Gastrocnemius medialis (tissue), 4 donors: ENCODE measurements at places on chromosomes 3 and 15. TPM values are rescaled to one million over a fixed set of nuclear protein-coding genes. Genes with fewer than 3 reads are reported as not detected.

DNA sequence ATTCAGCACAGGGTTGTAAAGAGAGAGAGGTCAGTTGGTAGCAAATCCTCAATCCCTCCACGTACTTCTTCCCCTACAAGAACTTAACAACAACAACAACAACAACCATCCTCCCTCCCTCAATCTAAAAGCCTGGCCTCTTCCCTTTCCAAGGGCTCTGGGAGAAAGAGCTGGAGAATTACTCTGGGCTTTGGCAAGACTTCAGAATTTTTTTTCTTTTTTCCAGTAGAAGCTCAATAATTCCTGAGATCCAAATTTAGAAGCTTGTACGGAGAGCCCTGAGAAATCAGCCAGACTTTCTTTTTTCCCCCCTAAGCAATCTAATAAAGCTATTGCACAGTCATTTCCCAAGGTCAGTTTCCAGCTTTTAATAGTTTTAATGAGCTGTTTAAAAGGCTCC lies 95.8 kb upstream of the CACNA2D3 start:
- H3K36me3 ChIP-seq = no peaks in the 10 kb centered on the region
- no peak overlapping the region for H3K4me3 ChIP-seq
- DNase-seq = no peak
- no peak overlapping the region for H3K27ac ChIP-seq

SYNM gene
- 300 TPM for total RNA-seq

MOBP gene
- not detected for total RNA-seq

DNA sequence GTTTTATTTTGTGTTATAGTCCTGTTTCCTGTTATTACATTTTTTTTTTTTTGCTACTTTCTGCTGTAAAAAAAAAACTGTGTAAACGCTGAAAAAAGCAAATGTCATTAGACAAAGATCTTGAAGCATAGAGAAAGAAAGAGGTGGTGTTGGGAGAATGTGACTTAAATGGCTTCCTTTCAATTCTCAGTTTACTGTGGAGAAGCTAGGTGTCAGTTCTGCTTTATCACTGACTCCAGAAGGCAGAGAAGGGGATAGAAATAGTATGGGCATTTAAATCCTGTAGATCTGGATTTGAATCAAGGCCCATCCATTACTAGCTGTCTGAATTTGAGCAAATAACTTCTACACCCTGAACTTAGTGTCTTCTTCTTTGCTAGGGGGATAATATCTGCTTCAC lies 23.0 kb downstream of the PPM1L start:
- no peaks in the 10 kb centered on the region for H3K36me3 ChIP-seq
- H3K4me3 ChIP-seq = no peak overlapping the region
- no peaks in the 10 kb centered on the region for H3K27me3 ChIP-seq
- H3K4me1 ChIP-seq = peaks cover 57% of the 10 kb centered on the region

C3orf62 gene
- total RNA-seq = 1.9 TPM

NR1I2 gene
- not detected for total RNA-seq

PCYT1A gene
- total RNA-seq = 105 TPM

CATSPER2 gene
- 1.2 TPM for total RNA-seq

GRCh38 chr3:55876560-55876959 lies 389.5 kb upstream of the WNT5A start:
- no peak overlapping the region for H3K27ac ChIP-seq
- no peak for DNase-seq
- H3K36me3 ChIP-seq = no peaks in the 10 kb centered on the region
- no peak overlapping the region for H3K4me3 ChIP-seq
- no peaks in the 10 kb centered on the region for H3K4me1 ChIP-seq
- H3K27me3 ChIP-seq = no peaks in the 10 kb centered on the region

DNA sequence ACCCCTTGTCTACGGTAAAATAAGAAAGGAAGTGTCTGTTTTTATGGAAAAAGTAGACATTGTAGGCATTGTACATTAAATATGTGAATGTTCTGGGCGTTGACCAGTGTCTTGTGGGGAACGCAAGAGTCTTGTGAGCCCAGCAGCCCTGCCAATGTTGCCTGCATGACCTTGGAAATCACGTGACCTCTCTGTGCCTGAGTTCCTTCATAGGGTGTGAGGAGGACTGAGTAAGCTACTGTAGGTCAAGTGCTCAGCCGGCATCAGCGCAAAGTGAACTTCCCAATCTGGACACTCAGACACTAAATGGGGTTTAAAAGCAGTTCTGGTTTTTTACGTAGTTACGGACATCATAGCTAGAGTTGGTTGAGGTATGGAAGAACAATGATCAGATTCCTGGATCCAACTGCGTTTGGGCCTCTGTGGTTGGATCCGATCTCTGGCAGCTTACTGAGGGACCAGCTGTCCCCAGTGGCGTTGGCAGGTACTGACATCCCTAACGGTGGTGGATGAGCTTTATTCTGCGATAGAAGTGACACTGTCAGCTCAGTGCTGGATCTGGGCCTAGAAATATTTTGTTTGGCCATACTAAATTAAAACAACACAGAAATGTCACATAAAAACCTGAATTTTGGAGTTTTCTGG lies 63.8 kb downstream of the SPSB4 start:
- H3K4me3 ChIP-seq = no peak overlapping the region
- peak; percentile 52 for DNase-seq
- H3K27ac ChIP-seq = peak overlapping the region; percentile 57
- no peaks in the 10 kb centered on the region for H3K36me3 ChIP-seq
- no peaks in the 10 kb centered on the region for H3K4me1 ChIP-seq
- no peaks in the 10 kb centered on the region for H3K27me3 ChIP-seq

NPTN gene
- total RNA-seq = 29.2 TPM

DNA sequence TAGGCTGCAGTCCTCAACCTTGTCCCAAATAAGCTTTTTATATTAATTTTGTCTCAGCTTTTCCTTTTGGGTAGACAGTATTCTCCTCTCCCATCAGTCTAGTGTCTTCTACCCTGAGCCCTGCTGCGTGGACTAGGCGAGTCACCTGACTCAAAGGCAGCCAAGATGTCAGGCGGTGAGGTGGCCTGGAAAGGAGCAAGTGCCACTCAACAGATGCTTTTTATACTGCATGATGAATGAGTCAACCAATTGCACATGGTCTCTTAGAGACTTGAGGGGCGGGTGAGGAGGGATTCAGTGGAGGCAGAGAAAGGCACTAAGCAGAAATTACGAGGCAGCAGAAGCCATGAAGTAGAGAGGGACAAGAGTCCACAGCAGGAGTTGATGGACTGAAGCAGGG lies 95.9 kb downstream of the FRMD4B start:
- no peak overlapping the region for H3K27ac ChIP-seq
- no peaks in the 10 kb centered on the region for H3K27me3 ChIP-seq
- no peaks in the 10 kb centered on the region for H3K36me3 ChIP-seq
- DNase-seq = no peak
- no peak overlapping the region for H3K4me3 ChIP-seq
- no peaks in the 10 kb centered on the region for H3K4me1 ChIP-seq

- H3K27me3 ChIP-seq = no peaks in the 10 kb centered on the region
- DNase-seq = peak; percentile 18
- H3K36me3 ChIP-seq = no peaks in the 10 kb centered on the region
Observed at GRCh38 chr15:69718916-69719315, 266.3 kb downstream of the RPLP1 start.

GRCh38 chr3:123008840-123009239 lies 18.7 kb downstream of the SEMA5B start:
- H3K36me3 ChIP-seq = no peaks in the 10 kb centered on the region
- DNase-seq = no peak
- H3K27me3 ChIP-seq = no peaks in the 10 kb centered on the region

SETD2 gene
- 41.5 TPM for total RNA-seq

DNA sequence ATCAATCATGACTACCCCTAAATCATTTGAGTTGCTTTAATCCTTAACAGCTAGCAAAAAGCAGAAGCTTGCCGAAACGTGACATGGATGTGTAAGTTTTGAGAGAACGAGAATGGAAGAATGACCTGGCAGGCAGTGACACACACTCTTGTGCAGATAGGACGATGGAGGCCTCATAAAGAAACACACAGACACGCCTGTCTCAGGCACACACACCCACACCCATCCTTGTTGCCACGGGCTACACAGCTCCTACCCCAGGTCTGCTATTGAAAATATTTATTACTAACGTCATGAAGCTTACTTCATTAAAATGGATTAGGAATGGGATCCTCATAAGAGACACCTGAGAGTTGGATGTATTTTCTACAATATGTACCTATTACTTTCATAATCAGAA lies 8.5 kb downstream of the MYO5C start:
- H3K4me3 ChIP-seq = no peak overlapping the region
- H3K36me3 ChIP-seq = no peaks in the 10 kb centered on the region
- no peak for DNase-seq
- H3K27ac ChIP-seq = no peak overlapping the region
- no peaks in the 10 kb centered on the region for H3K4me1 ChIP-seq
- no peaks in the 10 kb centered on the region for H3K27me3 ChIP-seq

DNA sequence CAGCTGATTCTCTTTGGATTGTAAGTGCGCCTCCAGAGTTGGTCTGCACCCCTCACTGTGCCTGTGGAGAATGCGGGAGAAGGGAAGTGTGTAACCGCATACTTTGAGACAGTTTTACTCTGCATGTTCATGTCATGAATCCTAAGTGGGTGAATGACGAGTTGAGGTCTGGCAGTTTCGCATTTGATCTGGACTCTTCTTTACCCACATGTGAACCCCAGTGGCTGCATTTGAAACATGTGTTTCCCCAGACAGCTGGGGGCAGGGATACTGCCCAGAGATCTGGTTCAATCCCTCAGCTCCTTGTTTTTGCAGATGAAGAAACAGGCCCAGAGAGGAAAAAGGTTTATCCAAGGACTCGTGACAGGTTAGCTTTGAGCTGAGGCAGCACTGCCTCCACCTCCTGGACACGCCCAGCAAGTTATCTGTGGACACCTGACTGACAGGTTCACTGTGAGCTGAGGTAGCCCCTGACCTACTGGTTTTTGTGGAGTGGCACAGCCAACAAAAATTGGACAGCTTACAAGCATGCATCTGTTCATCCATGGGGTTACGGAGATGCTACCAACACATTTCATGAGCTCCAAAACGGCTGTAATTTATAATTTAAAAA lies 207.3 kb downstream of the XXYLT1 start:
- no peak overlapping the region for H3K4me3 ChIP-seq
- no peak overlapping the region for H3K27ac ChIP-seq
- H3K36me3 ChIP-seq = no peaks in the 10 kb centered on the region
- DNase-seq = no peak
- H3K4me1 ChIP-seq = peaks cover 20% of the 10 kb centered on the region

DNA sequence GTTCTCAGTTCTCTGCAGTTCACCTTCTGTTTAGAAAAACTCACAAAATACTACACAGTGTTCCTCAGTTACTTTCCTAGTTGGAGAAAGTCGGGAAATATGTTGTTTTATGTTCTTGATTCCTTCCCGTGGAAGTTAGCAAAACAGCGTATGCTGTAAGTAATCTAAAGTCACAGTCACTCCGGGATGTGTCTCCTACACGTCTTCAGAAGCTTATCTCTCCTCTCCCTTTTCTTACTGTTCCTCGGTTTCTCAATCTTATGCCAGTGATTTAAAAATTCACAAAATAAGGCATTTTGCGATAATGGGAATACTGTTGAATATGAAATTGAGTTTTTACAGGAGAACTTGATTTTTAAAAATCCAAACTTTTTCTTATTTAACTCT lies 1.7 kb downstream of the HEG1 start:
- peak overlapping the region; percentile 89 for H3K27ac ChIP-seq
- peak overlapping the region; percentile 72 for H3K4me3 ChIP-seq
- peaks cover 68% of the 10 kb centered on the region for H3K4me1 ChIP-seq

DNA sequence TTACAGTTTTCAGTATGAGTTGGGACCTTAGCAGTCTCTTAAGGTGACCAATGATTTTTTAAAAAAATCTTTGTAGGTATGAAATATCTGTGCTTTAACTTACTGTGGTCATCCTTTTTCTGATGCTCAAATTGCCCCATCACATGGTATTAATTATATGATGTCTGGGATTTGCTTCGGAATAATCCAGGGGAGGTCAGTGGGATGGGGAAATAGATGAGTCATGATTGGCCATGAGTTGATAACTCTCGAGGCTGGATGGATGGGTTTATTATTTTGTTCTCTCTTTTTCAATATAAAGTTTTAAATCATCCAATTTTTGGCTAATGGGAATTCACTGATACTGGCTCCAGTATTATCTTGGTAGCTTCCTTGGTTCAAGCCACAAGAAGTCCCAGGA lies 370.3 kb upstream of the TPM1 start:
- H3K4me1 ChIP-seq = no peaks in the 10 kb centered on the region
- no peaks in the 10 kb centered on the region for H3K27me3 ChIP-seq
- no peaks in the 10 kb centered on the region for H3K36me3 ChIP-seq
- no peak overlapping the region for H3K27ac ChIP-seq

SPTBN5 gene
- total RNA-seq = not detected

- H3K36me3 ChIP-seq = no peaks in the 10 kb centered on the region
- DNase-seq = no peak
- H3K27ac ChIP-seq = no peak overlapping the region
Observed at GRCh38 chr3:7973006-7973405, 528.6 kb upstream of the LMCD1 start.

ZNF148 gene
- total RNA-seq = 34.9 TPM

DNA sequence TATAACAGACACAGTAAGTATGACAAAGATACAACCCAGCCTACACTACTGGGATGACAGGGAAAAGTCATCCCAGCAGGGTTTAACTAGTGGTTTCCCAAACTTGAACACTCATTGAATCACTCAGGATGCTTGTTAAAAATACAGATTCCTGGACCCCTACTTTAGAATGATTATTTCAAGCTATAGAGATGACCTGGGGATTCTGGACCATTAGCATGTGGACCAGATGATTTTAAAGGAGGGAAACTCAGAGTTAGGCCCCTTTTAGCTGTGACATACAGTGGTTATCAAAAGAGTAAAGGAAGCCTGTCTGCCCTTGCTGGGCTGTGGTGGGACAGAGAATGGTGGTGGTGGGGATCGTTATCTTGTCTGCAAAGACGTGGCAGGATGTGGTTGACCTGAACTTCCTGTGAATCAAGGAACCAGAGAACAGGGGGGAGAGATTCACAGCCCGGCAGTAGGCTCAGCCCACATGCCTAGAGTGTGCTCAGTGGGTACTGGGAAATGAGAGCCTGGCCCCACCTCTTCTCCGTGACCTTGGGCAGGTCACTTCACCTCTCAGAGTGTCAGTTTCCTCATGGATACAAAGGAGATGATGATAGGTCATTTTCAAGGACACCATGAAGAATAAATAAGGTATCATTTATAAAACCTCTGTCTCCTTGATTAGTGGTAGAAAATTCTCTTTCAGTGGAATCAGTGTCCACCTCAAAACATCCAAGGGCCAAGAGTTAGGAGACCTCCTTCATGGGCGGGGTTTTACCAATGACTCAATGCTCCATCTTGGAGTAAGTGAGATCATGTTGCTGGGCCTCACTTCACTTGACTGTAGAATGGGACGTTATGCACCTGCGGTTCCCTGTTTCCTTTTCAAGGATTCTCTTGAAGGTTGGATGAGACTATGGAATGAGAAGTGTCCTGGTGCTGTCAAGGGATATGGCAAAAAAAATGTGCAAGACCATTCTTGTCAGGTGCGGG lies 306.5 kb downstream of the RPLP1 start:
- H3K36me3 ChIP-seq = no peaks in the 10 kb centered on the region
- no peaks in the 10 kb centered on the region for H3K4me1 ChIP-seq
- no peak for DNase-seq
- no peaks in the 10 kb centered on the region for H3K27me3 ChIP-seq

ARGFX gene
- total RNA-seq = not detected

GRCh38 chr15:72933976-72934375 lies 118.3 kb upstream of the NEO1 start:
- H3K27ac ChIP-seq = no peak overlapping the region
- no peaks in the 10 kb centered on the region for H3K4me1 ChIP-seq
- no peaks in the 10 kb centered on the region for H3K27me3 ChIP-seq
- no peaks in the 10 kb centered on the region for H3K36me3 ChIP-seq
- H3K4me3 ChIP-seq = no peak overlapping the region
- DNase-seq = no peak
